ENCODE measurements at places on chromosomes 6 and 20.

DNA sequence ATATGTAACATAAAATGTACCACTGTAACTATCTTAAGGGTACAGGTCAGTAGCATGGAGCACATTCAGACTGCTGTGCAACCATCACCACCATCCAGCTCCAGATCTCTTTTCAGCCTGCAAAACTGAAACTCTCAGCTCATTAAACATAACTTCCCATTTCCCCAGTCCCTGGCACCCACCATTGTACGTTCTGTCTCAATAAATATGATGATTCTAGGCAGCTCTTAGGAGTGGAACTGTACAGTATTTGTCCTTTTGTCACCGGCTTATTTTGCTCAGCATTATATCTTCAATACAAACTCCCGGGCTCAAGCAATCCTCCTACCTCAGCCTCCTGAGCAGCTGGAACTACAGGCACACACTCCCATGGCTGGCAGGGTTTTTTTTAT is 1.5 kb downstream of the ZC3H12D start:
- no peak for DNase-seq

GRCh38 chr20:6626805-6627204 is 140.7 kb upstream of the BMP2 start:
- DNase-seq: no peak

- no peak for DNase-seq
These were observed 73.3 kb downstream of the BTBD9 start for GRCh38 chr6:38566295-38567030.

GRCh38 chr6:138036111-138036510 is 71.1 kb downstream of the PERP start:
- DNase-seq: no peak

- DNase-seq: no peak
These were observed 38.3 kb upstream of the SLC32A1 start for GRCh38 chr20:38685853-38686473.

DNA sequence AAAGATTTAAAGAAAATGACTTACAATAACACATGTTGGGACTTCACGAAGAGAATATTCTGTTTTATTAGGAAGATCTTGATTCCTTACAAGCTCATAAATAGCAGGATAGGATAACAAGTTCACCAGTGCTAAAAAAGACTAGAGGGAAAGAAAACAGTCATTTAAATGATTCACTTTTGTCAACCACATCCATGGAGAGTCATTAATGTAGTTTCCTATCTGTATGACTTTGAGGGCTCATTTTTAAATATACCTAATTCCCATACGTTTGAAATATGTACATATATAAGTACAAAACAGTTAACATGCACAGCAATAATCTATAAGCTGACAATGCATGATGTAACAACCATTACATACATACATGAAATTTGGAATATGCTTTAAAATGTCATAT is 111.1 kb downstream of the TBC1D32 start:
- no peak for DNase-seq

DNA sequence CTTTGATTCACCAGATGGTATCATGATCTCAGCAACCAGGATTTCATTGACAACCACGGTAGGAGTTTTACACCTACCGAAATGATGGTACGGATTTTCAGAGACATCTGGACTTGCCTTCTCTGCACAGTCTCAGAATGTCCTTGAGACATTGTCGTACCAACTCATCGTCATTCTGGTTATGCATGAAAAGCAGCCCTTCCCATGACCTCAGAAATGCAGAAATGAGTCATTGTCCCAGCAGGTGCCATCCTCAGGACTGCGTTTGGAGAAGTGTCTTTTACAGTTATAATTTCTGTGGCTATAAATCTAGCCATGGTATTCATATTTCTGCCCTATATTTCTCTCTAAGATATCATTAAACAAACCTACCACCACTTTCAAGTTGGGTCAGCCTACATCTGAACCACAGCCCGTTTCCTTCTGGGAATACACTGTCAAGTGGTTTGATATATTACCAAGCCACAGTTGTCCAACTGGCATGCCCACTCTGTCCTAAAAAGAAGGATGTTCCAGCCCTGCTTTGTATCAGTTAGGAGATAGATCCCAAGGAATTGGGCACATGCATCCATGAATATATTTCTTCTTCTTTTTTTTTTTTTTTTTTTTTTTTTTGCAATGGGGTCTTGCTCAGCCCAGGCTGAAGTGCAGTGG is 7.5 kb upstream of the BFSP1 start:
- DNase-seq: peak; percentile 51

DNA sequence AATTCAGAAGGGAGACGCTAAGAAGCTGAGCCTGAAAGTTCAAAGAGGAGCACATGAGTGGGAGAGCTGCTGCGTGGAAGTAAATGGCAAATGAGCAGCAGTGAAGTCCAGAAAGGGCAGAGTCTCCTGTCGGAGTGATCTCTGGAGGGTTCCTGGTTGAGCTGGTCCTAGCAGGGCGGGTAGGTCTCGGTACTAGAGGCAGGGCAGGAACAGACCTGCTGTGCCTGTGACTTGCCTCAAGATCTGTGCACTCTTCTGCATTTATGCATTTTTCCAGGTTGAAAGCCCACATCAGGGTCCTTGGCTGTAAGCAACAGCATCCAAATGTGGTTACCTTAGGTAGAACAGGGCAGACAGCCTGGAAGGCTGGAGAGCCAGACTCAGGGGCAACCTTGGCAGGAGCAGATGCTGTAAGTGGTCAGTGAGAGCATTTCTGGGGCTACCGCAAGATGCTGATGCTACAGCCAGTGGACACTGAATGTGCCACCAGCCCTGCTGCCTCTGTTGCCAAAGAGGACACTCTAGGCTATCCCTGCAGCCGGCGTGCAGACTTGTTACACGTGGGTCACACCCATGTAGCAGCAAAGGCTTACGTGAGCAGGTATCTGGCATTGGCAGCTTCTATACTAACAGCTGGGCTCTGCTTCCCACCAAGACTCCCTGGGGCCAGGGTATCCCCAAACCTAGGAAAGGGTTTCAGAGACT is 8.4 kb downstream of the DUSP22 start:
- DNase-seq: no peak

DNA sequence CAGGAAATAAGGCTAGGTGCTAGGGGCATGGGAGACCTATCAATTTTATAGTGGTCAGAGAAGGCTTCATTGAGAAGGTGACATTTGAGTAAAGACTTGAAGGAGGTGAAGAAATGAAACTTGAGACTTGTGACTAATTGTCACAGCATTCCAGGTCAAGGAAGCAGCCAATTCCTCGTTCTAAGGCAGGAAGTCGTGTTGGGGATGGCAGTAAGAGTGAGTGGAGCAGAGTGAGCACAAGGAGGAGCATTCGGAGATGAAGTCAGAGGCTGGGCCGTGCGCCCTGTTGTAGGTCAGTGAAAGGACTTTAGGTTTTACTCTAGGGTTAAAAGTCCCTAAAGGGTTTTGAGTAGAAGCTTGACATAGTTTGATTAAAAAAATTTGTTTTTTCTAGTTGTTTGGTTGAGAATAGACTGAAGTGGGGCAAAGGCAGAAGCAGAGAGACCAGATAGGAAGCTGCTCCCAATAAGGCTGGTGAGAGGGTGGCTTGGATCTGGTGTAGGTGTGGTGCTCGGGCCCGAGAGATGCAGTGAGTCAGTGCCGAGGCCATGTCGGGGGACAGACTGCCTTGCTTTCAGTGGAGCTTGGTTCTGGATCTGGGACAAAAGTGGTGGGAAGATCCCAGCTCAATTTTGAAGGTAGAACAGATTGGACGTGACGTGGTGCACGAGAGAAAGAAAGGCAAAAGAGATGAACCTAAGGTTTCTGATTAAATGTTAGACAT is 2.6 kb upstream of the RSPH3 start:
- no peak for DNase-seq

GRCh38 chr6:24080711-24081110 is 45.3 kb upstream of the NRSN1 start:
- DNase-seq: no peak

GRCh38 chr20:17499041-17499440 is 32.1 kb downstream of the BFSP1 start:
- no peak for DNase-seq

DNA sequence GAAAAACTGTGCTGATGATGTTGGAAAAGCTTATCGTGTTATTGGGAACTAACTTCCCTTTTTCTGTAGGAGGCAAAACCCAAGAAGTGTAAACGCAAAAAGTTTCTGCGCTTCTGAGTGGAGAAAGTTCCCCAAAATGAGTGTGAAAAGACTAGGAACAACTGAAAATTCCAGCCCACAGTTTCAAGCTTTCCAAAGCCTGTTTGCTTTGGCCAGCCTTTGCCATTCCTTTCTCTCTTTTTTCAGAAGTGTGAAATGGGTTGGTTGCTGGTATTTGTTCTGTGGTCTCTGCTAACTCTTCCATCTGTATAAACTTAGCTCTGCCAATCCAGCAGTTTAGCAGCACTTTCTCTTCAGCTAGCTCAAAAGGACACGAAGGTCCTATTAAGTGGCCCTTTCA is 491.3 kb downstream of the MAFB start:
- no peak for DNase-seq

GRCh38 chr6:38436726-38437465 is 202.8 kb downstream of the BTBD9 start:
- DNase-seq: no peak

DNA sequence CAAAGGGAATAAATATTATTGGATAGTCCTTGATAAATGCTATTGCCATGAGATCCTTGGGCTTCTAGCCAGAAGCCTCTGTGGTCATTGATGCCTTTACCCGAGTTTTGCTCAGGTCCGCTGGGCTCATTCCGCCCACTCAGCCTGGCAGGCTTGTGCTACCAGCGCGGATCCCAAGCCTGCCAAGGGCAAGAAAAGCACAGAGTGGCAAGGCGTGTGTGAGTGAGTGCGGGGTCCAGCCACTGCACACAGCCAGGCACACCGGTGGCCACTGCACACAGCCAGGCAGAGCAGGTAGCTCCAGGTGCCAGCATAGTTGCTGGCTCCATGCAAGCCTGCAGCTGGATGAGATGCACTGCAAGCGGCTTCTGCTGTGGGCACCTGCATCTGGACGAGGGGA is 38.7 kb downstream of the STK38 start:
- no peak for DNase-seq

DNA sequence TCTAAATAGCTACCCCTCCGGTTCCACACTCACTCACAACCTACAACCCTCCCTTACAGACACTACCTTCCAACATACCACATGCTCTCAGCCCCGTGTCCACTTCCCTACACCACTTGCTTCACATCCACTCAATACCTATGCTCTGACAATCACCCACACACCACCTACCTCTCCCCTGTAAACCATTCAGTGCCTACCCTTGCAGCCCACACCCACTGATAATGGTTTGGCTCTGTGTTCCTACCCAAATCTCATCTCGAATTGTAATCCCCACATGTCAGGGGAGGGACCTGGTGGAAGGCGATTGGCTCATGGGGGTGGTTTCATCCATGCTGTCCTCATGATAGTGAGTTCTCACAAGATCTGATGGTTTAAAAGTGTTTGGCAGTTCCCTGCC is 9.8 kb upstream of the ZNF343 start:
- no peak for DNase-seq

GRCh38 chr6:15555101-15556038 is 107.5 kb downstream of the DTNBP1 start:
- DNase-seq: no peak

DNA sequence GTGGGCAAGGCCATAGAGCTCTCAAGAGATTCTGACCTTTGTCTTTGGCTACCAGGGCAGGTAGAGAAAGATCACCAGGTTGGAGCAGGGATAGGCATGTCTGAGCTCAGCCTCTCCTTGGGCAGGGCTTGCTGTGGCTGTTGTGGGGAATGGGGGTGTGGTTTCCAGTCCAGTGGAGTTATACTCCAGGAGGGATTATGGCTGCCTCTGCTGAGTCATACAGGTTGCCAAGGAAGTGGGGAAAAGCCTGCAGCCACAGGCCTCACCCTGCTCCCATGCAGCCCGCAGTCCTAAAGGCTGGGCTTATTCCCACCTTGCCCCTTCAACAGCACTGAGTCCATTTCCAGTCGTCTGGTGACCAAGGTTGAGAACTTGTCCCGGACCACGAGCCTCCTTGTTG is 21.9 kb downstream of the MEP1A start:
- DNase-seq: no peak

GRCh38 chr6:34810936-34811632 is 19.2 kb downstream of the BLTP3A start:
- no peak for DNase-seq

DNA sequence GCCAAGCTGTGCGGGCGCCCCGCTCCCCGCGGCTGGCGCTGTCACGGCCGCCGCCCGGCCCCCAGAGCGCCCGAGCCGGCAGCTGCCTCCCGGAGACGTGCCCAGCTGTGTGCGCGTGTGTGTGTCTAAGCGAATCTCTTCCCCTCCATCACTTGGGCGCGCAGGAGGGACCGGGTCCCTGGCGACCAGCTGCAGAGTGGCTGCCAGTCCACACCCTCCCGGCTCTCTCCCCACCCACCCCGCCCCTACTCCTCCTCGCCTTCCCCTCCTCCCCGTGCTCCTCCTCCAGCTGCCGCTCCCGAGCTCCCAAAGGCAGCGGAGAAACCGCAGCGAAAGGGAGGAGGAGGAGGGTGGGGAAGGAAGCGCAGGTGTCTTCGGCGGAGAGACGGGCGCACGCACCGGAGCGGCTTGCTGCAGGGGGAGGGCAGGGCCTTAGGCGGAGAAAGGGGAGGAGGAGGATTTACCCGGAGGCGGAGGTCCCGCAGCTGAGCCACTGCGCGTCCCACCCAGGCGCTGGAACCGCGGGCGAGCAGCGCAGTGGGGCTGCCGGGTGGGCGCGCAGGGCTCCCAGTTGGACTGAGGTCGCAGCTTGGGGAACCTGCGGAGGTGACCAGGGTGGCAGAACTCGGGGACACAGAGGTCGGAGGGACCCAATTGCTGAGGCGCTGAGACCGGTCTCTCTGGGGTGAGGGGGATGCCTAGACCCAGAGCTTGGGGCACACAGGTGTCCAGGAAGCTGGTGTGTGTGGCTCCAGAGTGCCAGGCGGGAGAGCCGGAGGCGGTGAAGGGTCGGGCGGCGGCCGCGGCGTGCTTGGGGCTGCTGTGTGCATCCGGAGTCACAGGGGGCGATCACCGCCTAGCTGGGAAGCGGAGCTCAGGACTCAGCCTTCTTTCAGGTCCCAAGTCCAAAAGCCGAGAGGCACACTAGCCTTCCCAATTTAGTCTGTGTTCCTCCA is at the start of gene HS3ST5:
Gene HS3ST5 (minus strand): TSS at position 198 of the 956 bp plus-strand sequence. CDS start 280,178 bp downstream, outside the sequence.
- DNase-seq: peak; percentile 3

GRCh38 chr6:163986313-163986712 is 571.8 kb downstream of the QKI start:
- DNase-seq: no peak

- DNase-seq: peak; percentile 34
These were observed 377.6 kb downstream of the ESR1 start for GRCh38 chr6:152184917-152185574.

All from NCI-H1417 (cell line).